Cerebellar cortex (tissue), 1 donor: ENCODE measurements at places on chromosomes 6 and 20.

DNA sequence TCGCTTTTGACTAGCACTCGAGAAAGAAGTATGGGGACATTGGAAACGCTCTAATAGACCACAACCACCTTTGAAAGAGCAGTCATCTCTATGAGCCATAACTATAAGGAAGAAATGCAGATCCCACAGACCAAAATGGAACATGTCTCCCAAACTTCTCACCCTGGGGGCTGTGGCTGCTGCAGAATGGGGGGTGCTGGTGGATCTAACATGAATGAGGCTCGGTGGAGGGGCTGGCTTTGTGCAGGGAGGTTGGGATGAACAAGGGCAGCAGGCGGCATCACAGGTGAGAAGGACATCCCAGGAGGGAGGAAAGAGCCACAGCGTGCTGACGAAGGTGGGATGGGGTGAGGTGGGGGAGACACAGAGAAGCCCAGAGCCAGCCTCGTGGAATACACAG is 10.5 kb upstream of the CCR6 start:
- no peak for DNase-seq

- DNase-seq: no peak
Observed at GRCh38 chr6:35784200-35784599, 3.4 kb downstream of the CLPSL1 start.

DNA sequence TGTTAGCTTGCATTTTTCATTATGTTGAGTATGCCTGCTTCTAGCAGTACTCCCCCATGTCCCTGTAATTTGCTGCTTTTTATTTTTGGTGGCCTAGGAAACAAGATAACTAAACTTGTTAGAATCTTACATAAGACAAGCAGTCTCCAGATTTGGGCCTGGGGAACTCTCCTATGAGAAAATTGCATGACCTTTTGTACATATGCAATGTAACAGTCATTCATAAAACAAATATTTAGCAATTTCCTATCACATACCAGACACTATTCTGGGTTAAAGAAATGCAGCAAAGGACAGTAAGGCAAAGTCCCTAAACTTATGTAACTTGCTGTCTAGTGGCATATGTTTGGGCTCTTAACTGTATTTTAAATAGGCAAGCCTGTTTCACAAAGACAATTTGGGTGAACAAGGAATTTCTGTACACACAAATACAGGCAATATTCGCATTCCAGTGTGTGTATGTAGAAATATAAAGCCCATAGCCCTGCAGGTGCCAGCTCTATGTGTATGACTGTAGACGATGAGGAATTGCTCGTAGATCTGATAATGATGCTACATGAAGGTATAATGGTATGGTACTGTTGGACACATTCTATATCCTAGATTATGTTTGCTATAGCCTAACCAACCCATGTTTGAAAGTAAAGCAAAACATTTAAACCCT is 305.2 kb upstream of the CITED2 start:
- no peak for DNase-seq

DNA sequence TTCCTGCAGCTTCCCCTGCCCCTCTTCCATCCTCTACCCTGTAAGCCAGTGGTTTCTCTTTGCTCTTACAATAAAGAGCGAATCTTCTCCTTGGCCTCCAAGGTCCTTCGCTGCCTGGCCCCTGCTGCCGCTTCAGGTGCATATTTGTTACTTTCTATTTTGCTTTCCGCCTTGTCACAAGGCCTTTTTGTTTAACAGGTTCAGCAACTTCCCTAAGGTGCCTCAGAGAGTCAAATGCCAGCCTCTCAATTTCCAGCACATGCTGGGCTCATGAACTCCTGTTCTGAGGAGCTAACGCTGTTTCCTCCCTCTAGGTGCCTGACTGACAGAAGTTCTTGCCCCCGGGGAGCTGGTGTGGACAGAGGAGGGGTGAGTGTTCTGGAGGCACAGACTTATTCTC is 42.4 kb upstream of the EPB41L1 start:
- DNase-seq: no peak

- DNase-seq: no peak
Observed at GRCh38 chr6:84687431-84687830, 77.0 kb downstream of the TBX18 start.

- peak; percentile 10 for DNase-seq
Observed at GRCh38 chr6:142374965-142375733, 73.3 kb downstream of the ADGRG6 start.

DNA sequence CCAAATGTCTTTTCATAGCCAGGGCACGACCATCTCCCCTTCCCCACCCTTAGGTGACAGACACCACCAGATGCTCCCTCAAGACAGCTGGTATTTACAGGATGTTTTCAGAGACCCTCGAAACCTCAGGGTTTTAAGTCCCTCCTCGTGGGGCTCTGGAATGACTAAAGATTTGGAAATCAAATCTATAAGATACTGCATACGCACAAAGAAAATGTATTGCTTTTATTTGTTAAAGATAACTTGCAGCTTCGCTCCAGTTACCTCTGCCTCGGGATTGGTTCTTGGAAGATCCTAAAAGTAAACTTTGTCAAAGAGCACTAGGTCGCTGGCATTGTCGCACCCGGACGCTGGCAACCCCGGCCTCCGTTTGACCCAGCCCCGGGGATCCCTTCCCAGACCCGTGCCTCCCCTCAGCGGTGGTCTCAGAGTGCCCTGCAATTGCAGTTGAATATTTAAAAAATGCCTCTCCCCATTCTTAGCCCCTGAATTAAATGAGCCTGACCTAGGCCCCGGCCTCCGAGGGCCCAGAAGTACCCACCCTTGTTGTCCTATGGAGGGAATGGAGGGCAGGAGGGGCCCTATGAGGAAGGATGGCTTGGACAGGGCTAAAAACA is 7.1 kb downstream of the PAX1 start:
- DNase-seq: no peak
